Epithelial cell of esophagus (primary cell): ENCODE measurements at places on chromosomes 16 and 17.

DNA sequence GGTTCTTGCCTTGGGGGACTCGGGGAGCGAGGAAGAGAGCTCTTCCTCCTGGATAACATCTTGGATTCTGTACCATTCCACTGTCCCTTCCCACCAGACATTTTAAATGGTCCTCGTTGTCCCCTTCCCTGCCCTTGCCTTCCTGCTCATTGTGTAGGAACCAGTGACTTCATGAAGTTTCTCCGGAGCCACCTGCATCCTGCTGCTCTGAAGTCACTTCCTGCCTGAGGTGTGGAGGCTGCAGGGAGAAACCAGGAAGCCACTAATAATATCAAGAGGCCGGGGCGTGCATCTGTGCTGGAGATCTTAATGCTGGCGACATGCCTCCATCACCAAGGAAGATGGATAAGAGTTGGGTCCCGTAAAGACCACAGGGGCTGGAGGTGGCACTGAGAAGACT is 6.2 kb upstream of the SLC16A13 start:
- DNase-seq, result no peak

GRCh38 chr17:76123749-76124581 is 17.1 kb downstream of the FOXJ1 start:
- no peak for DNase-seq

DNA sequence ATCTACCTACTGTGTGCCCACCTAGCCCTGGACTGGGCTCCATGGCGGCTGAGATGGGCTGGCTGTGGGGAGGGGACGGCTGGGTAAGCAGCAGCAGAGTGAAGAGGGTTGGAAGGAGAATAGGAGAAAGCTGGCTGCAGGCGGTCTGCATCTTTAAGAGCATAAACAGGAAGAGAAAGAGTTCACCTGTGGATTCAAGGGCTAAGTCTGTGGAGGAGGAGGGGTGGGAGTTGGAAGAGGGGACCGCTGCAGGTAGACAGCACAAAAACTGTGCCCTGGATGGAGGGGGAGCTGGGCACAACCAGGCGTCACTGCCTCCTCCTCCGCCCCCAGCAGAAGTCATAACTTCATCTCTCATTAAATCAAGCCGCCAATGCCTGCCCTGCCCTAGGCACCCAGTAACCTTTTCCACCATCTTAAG is 677 bp downstream of the SLC13A2 start:
- DNase-seq, result no peak

DNA sequence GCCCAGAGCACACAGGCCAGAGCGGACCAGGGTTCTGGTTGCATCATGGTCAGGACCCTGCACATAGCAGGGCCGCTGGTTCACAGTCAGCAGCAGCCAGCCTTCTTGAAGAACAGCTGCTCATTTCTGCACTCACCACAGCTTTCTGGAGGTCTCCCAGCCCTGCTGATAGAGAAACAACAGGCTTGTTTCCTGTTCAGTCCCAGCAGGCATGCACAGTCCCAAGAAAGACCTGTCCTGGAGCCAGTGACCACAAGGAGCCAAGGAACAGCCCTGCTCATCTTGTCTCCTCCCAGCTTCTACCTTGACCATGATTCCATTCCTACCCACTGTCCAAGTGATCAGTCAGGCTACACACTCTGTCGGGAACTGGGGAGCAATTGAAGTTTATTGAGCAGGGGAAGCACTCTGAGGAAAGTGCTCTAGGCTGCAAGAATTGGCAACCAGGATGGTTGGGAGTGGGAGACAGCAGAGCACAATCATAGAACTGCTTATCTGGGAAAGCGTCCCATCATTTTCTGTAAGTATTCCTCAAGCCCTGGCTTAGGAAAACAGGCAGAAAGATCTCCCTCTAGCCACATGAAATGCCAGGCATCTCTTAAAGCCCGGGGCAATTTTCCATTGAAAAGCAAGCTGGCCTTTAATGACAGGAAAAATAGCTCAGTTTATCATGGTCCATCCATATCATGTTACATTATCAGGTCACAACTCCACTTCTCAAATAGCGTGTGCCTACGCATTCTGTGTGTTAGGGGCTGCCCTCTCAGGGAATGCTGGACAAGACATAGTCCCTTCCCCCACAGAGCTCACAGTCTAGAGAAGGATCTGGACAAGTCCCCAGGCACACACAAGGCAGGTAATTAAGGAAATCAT is 155.4 kb upstream of the FOXF1 start:
- DNase-seq, result no peak

GRCh38 chr17:11953924-11954323 is 43.4 kb downstream of the ZNF18 start:
- no peak for DNase-seq

DNA sequence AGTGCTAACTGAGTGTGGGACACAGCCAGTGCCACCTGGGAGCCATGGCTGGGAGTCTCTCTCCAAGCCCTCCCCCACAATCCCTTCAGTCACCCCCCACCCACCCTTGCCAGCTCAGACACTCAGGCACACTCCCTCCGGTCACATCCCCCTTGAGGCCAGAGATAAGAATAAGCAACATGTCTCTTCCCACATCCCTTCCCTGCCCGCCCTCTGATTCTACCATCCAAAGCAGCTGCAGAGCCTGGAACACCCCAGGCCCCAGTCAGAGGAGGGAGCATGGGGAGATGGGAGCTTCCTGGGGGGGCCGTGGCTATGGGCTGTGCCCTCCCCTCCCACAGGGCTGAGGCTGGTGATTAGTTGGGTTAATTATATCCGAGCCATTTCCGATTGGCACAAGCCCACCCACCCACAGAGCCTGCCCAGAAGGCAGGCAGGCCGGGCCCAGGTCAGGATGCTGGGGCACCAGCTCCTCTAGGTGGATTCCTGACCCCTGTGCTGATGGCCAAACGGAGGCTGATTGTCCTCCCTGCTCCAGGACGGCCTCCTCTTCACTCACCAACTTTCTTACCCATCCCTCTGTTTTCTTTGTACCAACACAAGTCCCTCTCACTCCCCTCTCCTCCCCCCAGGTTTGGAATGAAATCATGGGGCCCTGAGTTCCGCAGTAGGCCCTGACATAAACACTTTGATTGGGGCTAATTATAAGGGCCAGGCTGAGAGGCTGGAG is 28.6 kb upstream of the MEIOC start:
- DNase-seq, result no peak

DNA sequence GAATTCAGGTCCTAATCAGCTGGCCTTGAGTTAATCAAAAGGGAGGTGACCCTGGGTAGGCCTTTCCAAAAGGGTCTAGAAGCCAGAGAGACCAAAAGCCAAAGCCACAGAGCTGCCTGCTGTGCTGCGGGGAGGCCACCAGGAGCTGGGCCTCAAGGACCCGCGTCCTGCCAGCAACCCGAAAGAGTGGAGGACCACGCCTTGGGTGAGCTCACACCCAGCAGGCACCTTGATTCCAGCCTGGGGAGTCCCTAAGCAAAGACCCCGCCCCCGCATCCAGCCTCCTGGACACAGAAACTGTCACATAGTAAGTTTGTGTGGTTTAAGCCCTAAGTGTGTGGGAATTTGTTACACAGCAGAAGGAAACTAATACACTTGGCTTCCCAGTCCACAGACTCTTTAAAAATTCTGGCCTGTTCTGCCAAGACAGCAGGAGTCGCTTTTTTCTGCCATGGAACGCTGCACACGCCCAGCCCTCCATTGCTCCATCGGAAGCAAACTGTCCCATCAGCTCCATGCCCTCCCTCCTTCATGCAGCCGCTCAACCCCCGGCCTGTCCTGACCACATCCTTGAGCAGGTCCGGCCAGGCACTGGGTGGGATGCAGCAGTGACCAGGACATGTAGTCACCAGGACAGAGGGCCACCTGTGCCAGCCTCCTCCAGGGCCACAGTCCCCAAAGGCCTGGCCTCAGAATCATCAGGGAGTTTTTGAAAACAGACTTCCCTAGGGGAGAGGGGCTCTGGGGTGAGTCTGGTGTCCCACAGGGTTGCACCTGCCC is 20.9 kb upstream of the RASD1 start:
- no peak for DNase-seq

DNA sequence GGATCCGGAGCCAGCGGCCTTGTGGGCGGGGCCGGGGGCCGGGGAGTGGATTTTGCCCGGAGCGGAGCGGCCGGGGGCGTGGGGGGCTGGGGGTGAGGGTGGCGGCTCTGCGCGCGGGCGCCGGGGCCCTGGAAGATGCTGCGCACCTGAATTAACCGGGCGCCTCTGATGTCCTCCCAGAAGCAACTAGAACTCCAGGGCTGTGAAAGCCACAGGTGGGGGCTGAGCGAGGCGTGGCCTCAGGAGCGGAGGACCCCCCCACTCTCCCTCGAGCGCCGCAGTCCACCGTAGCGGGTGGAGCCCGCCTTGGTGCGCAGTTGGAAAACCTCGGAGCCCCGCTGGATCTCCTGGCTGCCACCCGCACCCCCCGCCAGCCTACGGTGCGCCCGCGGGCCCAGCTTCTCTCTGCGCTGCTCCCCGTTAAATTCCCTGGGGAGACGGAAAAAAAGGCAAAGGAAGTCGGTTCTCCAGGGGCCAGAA is 549 bp downstream of the SLC26A11 start:
- no peak for DNase-seq

- DNase-seq, result no peak
Observed at GRCh38 chr16:50743581-50744225, 1.8 kb downstream of the CYLD start.

GRCh38 chr17:62052765-62053338 is 12.2 kb downstream of the MED13 start:
- no peak for DNase-seq

DNA sequence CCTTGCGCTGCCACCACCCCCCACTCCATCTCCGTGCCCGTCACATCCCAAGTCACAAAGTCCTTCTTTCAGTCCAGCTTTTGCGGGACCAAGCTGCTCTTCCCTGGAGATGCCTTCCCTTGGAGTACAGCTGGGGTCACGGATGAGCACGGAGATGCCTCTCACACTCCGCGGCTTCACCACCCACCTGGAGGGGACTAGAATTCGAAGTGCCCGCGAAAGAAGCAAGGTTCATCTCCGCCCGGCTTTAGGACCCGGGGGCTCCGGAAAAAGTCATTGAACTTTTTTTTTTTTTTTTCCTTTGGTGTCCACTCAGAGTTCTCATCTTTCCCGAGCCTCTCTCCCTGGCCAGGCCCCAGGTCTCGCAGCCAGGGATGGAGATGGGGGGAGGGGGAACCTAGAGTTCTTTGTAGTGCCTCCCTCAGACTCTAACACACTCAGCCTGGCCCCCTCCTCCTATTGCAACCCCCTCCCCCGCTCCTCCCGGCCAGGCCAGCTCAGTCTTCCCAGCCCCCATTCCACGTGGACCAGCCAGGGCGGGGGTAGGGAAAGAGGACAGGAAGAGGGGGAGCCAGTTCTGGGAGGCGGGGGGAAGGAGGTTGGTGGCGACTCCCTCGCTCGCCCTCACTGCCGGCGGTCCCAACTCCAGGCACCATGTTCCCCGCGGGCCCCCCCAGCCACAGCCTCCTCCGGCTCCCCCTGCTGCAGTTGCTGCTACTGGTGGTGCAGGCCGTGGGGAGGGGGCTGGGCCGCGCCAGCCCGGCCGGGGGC is at the start of gene FKBP10:
FKBP10 (plus strand) TSS at position 624 of the 771 bp plus-strand sequence; CDS start at position 655, 31 bp downstream.
- DNase-seq, result peak; percentile 66

DNA sequence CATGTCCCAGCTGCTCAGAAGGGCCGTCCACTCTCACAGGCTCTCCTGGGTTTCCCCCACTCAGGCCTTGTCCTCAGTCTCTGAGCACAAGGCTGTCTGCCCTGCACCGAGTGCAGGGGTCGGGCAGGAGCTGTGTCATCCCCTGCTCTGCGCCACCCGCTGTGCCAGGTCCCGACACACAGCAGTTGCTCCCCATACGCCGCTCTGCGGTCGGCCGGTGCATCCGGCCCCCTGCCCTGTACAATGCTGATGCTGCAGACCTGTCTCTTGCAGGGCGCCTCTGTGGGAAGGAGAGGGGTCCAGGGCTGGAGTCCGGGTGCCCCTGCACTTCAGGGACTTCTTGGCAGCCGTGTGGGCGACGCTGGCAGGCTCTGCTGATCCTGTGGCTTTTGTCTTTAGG is 6.1 kb downstream of the TSC2 start:
- no peak for DNase-seq

- DNase-seq, result peak; percentile 21
Observed at GRCh38 chr16:68499006-68499405, 40.1 kb upstream of the ZFP90 start.

GRCh38 chr16:86100205-86101136 is 201.5 kb downstream of the IRF8 start:
- DNase-seq, result no peak

- no peak for DNase-seq
Observed at GRCh38 chr17:12391468-12391867, 274.2 kb upstream of the MYOCD start.

DNA sequence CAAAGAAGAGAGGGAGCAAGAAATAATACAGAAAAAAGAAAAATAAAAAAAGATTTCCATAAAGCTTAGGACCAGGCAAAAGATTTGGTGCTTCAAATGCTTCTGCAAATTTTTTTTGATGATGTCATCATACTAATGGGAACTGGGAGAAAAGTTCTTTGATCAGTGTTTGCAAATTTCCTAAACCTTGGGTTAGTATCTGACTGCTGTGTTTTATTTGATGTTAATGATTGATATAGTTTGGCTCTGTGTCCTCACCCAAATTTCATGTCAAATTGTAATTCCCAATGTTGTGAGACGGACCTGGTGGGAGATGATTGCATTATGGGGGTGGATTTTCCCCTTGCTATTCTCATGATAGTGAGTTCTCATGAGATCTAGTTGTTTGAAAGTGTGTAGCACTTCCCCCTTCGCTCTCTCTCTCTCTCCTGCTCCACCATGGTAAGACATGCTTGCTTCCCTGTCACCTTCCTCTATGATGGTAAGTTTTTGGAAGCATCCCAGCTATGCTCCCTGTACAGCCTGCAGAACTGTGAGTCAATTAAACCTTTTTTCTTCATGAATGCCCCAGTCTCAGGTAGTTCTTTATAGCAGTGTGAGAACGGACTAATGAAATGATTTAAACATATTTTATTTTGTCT is 72.6 kb downstream of the TMEM100 start:
- DNase-seq, result no peak

- no peak for DNase-seq
Observed at GRCh38 chr16:28867241-28867640, 3.6 kb downstream of the SH2B1 start.

- DNase-seq, result peak; percentile 99
Observed at GRCh38 chr17:62892870-62893338, 73.1 kb upstream of the TANC2 start.

DNA sequence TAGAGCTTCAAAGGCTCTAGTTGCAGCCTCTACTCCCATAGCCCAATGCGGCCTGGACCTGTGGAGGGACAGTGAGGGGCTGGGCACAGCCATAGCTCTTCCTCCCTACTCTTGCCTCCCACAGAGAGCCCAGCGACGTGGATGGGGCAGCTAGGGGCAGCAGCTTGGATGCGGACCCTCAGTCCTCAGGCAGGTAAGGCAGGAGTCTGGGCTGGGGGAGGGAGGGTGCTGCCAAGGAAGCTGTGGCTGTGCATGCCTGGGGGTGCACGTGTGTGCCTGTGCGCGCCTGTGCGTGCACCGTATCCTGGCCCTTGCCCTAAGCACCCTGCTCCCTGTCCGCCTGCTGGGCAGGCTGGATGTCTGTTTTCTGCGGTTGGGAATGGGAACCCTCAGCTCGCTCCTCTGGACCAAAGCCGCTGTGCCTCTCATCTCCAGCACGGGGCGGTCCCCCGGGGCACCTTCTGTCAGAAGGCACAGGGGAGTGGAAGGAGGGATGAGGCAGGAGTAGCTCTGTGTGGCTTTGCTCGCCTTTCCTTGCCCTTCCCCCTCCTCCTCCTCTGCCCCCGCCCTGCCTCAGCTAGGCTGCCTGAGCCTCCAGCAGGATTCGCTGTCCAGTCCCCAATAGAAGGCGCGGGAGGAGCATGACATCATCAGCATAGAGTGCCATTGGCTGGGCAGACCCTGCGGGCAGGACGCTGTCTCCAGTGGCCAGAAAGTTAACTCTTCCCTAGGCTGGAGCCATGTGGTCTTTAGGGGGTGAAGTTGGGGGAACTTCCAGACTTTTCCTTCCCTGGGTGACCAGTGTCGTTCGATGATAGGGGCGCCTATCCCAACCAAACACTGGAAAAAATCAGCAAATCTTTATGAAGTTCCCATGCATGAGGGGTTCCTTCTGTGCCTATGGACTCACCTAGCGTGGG is 797 bp downstream of the PRCD start:
- peak; percentile 96 for DNase-seq
